ENCODE measurements at places on chromosomes 13 and 19.

GRCh38 chr19:5805462-5806132, 730 bp downstream of the NRTN start:
- no peak for DNase-seq

DNA sequence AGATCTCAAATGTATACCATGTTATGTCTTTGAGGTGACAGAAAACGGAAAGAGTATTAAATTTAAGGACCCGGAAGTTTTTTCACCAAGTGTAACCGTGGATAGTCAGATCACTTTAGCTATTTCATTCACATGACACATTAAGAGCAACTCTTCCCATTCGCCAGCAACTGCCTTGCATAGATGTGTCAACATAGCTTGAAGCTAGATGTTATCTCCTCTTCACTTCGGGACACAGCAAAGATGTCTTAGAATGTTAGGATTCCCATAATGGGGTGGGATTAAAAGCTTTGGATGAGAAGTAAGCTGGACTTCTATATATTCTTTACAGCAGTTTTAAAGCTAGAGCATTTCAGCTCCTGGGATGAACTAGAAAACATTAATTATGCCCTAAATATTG, 1135.9 kb upstream of the PCDH20 start:
- no peak for DNase-seq

DNA sequence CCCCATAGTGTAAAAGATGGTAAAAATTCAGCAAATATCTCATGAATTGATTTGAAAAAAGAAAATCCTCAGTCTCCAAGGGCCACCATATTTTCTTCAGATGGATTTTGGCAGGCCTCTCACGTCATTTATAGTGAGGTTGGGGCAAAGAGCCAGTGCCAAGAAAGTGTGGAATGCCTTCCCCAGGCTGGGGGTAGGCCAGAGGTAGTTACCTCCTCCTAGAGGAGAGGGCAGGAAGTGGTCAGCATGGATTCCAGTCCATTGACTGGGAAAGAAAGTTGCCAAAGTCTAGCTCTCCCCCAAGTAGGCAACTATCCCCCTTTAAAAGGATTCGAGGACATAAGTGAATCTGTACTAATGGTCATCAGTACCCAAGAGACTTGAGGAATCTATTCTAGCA, 68.4 kb upstream of the KCTD4 start:
- no peak for DNase-seq

DNA sequence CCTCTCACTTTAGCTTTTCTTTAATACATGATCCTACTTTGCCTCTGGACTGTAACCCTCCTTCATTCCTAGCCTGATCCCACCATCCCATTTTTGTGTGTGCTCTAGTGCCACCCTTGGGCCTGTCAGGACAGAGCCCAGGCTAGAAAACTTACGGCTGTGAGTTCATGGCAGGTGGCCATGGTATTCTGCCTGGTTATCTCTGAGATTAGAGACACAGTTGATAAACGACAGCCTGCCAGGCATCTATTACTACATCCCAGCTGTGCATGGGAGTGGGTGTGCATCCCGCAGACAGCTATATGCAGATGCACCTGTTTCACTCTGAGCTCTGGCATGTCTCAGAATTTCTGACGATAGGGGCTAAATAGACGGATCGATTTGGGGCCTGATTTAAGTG, 110.9 kb downstream of the HS6ST3 start:
- DNase-seq = no peak

Data from brain pericyte (primary cell).